Activated naive CD4-positive, alpha-beta T cell treated with Interleukin-2 at 50 U/mL for 16 hours (primary cell): ENCODE measurements at places on chromosomes 11 and 22.

- DNase-seq = no peak
Observed at GRCh38 chr22:43050995-43051394, 36.0 kb upstream of the PACSIN2 start.

- DNase-seq = no peak
Observed at GRCh38 chr11:68353118-68353517, 40.7 kb downstream of the LRP5 start.

- no peak for DNase-seq
Observed at GRCh38 chr11:128189823-128190222, 397.5 kb downstream of the ETS1 start.

- DNase-seq = no peak
Observed at GRCh38 chr11:82859750-82860149, 40.5 kb downstream of the PRCP start.

DNA sequence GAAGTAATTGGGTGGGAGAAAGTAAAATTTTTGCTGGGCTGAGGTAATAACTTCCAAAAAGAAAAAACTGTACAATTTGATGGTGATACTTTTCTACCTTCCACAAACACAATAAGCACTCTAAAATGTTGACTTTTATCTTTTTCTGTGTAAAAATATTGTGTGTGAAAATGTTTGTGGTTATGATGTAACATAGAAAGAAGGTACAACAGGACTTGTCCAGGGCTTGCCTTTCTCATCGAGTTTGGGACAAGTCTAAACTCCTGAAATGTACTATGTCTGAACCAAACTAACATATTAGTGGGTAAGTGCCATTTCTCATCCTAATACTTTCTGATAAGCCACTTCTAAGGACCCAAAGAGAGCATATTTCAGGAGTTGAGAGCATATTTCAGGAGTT lies 174.2 kb upstream of the PDGFD start:
- DNase-seq = no peak

- no peak for DNase-seq
Observed at GRCh38 chr11:55719608-55720160, 53.6 kb upstream of the OR5D13 start.
